Astrocyte (in vitro differentiated cells and primary cell): ENCODE measurements at places on chromosomes 11 and 22. TPM values are rescaled to one million over a fixed set of nuclear protein-coding genes. Genes with fewer than 3 reads are reported as not detected.
A peak's percentile ranks its signal among the peaks of the same experiment; 100 is the strongest.

- H3K27me3 ChIP-seq = peaks cover 27% of the 10 kb centered on the region
- H3K36me3 ChIP-seq = no peaks in the 10 kb centered on the region
- H3K27ac ChIP-seq = no peak overlapping the region
- no peaks in the 10 kb centered on the region for H3K4me1 ChIP-seq
- H3K4me3 ChIP-seq = no peak overlapping the region
- no peak for DNase-seq
These were observed 38.7 kb downstream of the TMEM45B start for GRCh38 chr11:129854232-129854805.

- H3K27ac ChIP-seq = no peak overlapping the region
- no peaks in the 10 kb centered on the region for H3K27me3 ChIP-seq
- DNase-seq = no peak
- H3K4me1 ChIP-seq = no peaks in the 10 kb centered on the region
These were observed 33.7 kb upstream of the RAG2 start for GRCh38 chr11:36631774-36632173.

DNA sequence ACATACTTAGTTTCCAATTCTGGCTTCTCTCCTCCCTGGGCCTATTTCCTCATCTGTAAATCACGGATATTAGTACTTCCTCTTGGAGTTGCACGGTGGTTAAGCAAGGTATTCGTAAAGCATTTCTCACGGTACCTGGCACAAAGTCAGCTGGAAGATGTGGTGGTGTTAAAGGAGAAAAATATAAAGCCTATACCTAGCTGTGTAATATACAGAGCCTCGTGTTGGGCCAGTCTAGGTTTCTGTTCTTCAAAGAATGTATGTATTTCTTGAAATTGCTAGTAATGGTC, 47.2 kb downstream of the DBX1 start:
- peaks cover 2% of the 10 kb centered on the region for H3K36me3 ChIP-seq
- no peak overlapping the region for H3K4me3 ChIP-seq
- peak overlapping the region; percentile 99 for H3K27ac ChIP-seq
- no peaks in the 10 kb centered on the region for H3K27me3 ChIP-seq

DNA sequence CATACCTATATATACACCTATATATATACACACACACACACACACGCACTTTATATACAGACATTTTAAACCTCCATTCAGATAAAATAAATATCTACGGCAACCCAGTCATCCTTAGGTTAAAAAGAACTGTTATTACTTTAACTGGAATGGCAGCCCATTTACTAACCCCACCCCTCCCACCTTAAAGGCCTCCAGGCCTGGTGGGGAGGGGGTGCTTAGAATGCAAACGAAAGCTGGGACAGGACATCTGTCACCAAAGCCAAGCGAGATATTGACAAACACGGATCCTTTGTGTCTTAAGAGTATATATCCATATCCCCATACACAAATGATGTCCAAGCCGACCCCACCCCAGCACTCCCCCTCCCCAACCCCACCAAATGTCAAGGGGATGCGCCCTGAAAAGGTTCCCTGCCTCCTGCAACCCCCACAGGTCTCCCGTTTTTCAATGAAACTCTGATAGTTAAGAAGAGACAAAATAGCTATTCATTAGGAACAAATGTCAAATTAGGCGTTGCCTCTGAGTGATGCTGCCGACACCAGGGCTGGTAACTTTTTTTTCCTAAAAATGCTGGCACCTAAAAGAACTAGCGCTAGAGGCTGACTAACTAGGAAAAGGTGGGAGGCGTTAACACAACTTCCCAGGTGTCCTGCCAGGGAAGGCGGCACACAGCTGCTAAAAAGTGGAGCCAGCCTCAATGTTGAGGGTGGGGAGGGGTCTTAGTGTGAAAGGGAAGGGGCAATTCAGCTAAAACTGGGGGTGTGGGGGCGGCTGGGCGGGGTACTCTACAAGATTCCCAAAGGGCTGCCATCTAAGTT, 5.6 kb downstream of the MN1 start:
- H3K27me3 ChIP-seq = no peaks in the 10 kb centered on the region
- no peak for DNase-seq

DNA sequence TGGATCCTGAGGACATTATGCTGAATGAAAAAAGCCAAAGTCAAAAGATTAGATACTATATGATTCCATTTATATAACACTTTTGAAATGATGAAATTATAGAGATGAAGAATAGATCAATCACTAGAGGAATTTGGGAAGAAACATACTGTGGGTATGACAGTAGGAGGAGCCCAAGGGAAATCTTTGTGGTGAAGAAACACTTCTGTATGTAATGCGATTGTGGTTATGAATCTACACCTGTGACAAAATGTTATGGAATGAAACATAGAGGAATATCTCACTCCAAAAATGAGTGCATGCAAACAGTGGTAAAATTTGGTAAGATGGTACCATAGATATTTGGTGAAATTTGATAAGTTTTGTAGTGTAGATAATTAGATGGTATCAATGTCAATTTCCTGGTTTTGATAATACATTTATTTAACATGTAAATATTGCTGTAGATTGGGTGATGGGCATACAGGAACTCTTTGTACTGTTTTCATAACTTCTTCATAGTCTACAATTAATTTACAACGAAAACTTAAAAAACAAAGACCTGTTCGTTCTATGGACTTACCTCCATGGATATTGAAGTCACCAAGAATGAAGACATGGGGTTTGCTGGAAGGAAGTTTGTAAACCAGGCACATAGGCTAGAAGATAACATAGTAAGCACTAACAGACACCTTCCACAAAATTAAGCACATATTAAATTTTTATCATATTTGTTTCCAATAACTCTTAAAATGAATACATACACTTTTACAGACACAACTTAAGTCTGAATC, 11.5 kb downstream of the MRGPRX1 start:
- H3K4me3 ChIP-seq = no peak overlapping the region
- H3K27me3 ChIP-seq = no peaks in the 10 kb centered on the region
- H3K4me1 ChIP-seq = no peaks in the 10 kb centered on the region
- H3K27ac ChIP-seq = no peak overlapping the region
- no peaks in the 10 kb centered on the region for H3K36me3 ChIP-seq

KCNJ5 gene
- total RNA-seq = 1.4 TPM in 2 replicates
